ENCODE measurements at places on chromosomes 4 and X. TPM values are rescaled to one million over a fixed set of nuclear protein-coding genes. Genes with fewer than 3 reads are reported as not detected.
A peak's percentile ranks its signal among the peaks of the same experiment; 100 is the strongest.

- no peaks in the 10 kb centered on the region for H3K36me3 ChIP-seq
- no peak for DNase-seq
- H3K4me1 ChIP-seq, result no peaks in the 10 kb centered on the region
- H3K27ac ChIP-seq, result no peak overlapping the region
Observed at GRCh38 chrX:43898406-43899035, 16.3 kb upstream of the MAOB start.

- H3K27ac ChIP-seq, result no peak overlapping the region
- DNase-seq, result no peak
- H3K4me1 ChIP-seq, result no peaks in the 10 kb centered on the region
- H3K4me3 ChIP-seq, result no peak overlapping the region
Observed at GRCh38 chr4:152618971-152619370, 60.8 kb downstream of the TMEM154 start.

GRCh38 chr4:125097729-125098128, 217.0 kb upstream of the FAT4 start:
- peaks cover 7% of the 10 kb centered on the region for H3K4me1 ChIP-seq
- no peak overlapping the region for H3K4me3 ChIP-seq
- no peaks in the 10 kb centered on the region for H3K36me3 ChIP-seq
- no peak for DNase-seq
- H3K27ac ChIP-seq, result no peak overlapping the region

DNA sequence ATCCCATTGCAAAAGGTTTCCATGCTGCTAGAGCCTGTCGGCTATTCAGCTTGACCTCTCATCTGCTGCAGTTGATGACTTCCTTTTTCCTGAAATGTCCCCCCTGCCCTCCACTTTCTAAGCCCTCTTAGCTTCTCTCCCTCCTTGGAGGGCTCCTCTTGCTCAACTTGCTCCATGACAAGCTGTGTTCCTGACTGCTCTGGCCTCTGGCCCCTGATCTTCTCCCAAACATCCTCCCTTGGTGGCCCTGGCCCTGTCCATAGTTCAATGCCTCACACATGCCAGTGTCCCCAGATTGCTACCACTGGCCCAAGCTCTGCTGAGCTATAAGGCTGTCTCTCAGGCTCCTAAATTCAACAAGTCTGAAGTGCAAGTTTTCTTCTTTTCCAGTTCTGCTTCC, 29.6 kb downstream of the RASL11B start:
- H3K27me3 ChIP-seq, result no peaks in the 10 kb centered on the region
- H3K36me3 ChIP-seq, result no peaks in the 10 kb centered on the region
- no peaks in the 10 kb centered on the region for H3K4me1 ChIP-seq
- no peak overlapping the region for H3K4me3 ChIP-seq
- no peak overlapping the region for H3K27ac ChIP-seq

DNA sequence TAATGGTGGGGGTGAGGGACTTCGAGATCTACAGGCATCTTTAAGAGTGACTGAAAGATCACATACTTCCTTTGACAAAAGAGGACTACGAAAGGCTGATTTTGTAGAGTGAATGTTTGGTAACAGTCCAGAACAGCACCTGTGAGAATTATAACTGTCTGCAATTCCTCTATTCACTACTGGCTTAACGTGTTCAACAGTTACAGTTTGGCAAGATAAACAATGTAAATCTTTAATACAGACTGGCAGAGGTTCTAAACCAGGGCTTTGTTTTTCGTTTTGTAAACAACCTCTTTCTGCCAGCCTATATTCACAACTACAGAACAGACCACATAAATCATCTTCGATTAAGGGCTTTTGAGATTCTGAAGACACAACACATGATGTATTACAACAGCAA, 66.9 kb downstream of the NCAPG start:
- no peak overlapping the region for H3K4me3 ChIP-seq
- no peak for DNase-seq
- H3K27me3 ChIP-seq, result no peaks in the 10 kb centered on the region
- H3K36me3 ChIP-seq, result no peaks in the 10 kb centered on the region

DNA sequence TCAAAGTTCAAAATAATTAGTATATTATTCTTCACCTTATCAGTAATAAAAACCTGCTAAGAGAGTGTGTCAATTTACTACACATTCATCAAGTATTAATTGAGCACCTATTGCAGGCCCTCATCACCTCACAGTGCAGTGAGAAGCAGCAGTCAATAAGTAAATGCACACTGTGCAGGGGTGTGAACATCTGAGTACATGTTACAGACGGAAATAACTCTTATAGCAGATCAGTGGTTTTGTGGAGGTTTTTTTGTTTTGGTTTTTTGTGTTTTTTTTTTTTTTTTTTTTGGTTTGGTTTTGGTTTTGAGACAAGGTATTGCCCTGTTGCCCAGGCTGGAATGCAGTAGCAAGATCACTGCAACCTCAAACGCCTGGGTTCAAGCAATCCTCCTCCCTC, 20.3 kb downstream of the KLF3 start:
- no peaks in the 10 kb centered on the region for H3K27me3 ChIP-seq
- H3K27ac ChIP-seq, result no peak overlapping the region
- H3K4me1 ChIP-seq, result peaks cover 8% of the 10 kb centered on the region
- peaks cover 7% of the 10 kb centered on the region for H3K36me3 ChIP-seq

GRCh38 chr4:148778980-148779675, 336.9 kb upstream of the NR3C2 start:
- DNase-seq, result no peak
- H3K27me3 ChIP-seq, result no peaks in the 10 kb centered on the region
- H3K27ac ChIP-seq, result no peak overlapping the region
- H3K4me1 ChIP-seq, result no peaks in the 10 kb centered on the region
- H3K4me3 ChIP-seq, result no peak overlapping the region

DNA sequence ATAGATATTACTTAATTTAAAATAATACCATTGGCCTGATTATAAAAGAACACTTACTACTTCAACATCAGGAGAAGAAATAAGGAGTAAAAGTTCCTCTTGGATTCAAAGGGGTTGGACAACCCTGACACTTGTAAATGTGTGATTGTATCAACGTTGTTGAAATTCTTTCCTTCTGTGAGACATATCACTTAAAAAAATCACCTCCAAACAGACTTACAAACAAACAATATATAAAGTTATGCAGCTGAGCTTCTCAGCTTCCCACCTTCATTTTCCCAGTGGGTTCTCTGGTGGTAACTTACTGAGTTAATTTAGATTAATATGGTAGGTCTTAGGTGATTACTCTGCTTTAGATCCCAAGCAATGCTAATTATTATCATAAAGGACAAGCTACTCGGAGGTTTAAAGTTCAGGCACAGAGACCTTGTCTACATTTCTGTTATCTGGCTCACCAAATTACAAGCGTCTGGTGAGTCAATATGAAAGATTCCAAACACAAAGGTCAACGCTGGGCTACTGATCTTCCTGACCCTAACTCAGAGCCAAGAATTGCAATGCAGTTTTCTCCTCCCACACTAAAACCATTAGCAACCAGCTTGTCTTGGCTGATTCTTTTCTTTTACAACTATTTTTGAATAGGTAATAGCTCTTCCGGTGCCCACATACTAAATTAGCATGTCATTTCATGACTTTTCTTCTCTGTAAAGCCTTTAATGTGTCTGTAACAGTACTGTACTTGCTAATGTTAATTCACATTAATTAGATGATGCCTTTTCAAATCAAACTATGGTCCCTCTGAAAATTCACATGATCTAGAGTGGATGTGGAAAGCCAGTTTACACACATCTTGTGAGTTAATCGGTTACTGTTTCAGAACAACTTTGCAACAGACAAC, 157.6 kb downstream of the RASL11B start:
- no peaks in the 10 kb centered on the region for H3K36me3 ChIP-seq
- DNase-seq, result no peak

- H3K27me3 ChIP-seq, result no peaks in the 10 kb centered on the region
- no peaks in the 10 kb centered on the region for H3K36me3 ChIP-seq
Observed at GRCh38 chrX:114800719-114801118, 216.7 kb downstream of the IL13RA2 start.

DNA sequence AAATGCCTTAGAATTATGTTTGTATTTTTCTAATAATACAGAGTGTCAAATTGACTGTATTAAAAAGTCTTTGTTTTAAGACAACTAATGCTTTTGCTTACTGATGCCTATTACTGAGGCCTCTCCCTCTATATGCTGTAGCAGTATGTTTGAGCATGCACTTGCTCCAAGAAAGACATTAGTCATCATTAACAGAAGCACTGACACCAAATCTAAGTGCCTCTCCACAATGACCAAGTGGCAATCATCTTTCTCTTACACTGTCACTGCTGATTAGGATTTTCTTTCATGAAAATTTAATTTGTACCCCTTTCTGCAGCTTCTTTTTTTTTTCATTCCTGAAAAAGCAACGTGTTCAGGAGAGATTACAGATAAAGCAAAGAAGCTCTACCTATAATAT, 11.1 kb upstream of the MAB21L2 start:
- H3K27ac ChIP-seq, result no peak overlapping the region
- H3K27me3 ChIP-seq, result no peaks in the 10 kb centered on the region
- H3K4me3 ChIP-seq, result no peak overlapping the region
- H3K36me3 ChIP-seq, result no peaks in the 10 kb centered on the region
- H3K4me1 ChIP-seq, result no peaks in the 10 kb centered on the region

DNA sequence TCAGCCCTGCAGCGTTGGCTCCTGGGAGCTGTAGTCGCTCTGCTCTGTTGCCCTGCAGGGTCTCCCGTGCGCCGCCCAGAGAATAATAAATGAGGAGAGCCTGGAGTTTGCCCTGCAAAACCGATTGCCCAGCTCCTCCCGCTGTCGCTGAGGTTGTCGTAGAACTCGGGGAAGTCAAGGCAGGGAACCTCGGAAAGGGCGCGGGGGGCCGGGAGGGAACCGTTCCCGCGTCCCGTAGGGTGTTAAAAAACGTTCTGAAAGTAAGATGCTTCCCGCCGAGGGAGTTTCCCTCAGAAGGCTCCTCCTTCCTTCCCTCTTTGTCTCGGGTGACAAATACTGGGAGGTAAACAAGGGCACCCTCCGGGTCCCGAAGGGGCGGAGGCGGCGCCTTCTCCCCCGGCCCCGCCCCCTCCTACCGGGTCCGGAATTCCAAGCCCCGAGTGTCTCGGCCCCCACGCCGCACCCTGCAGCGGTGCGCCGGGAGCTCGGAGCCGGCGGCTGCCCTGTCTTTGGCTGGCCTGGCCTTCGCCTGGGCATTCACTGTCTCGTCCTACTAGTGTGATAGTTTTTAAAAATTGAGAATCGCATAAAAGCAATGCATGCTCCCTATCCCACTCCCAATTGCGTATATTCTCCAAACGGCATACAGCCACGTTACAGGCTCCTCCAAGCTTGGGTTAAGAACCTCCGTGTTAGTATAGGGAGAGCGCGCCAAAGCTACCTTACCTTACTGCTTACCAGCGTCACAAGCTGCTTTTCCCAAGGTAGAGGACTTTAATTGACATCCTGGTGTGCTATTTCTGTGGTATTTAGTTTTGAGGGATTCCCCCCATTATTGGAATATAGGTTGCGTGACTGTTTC, 964 bp upstream of the HMGB2 start:
- peak overlapping the region; percentile 65 for H3K27ac ChIP-seq
- DNase-seq, result peak; percentile 59
- no peaks in the 10 kb centered on the region for H3K27me3 ChIP-seq
- peak overlapping the region; percentile 93 for H3K4me3 ChIP-seq
- no peaks in the 10 kb centered on the region for H3K36me3 ChIP-seq

DNA sequence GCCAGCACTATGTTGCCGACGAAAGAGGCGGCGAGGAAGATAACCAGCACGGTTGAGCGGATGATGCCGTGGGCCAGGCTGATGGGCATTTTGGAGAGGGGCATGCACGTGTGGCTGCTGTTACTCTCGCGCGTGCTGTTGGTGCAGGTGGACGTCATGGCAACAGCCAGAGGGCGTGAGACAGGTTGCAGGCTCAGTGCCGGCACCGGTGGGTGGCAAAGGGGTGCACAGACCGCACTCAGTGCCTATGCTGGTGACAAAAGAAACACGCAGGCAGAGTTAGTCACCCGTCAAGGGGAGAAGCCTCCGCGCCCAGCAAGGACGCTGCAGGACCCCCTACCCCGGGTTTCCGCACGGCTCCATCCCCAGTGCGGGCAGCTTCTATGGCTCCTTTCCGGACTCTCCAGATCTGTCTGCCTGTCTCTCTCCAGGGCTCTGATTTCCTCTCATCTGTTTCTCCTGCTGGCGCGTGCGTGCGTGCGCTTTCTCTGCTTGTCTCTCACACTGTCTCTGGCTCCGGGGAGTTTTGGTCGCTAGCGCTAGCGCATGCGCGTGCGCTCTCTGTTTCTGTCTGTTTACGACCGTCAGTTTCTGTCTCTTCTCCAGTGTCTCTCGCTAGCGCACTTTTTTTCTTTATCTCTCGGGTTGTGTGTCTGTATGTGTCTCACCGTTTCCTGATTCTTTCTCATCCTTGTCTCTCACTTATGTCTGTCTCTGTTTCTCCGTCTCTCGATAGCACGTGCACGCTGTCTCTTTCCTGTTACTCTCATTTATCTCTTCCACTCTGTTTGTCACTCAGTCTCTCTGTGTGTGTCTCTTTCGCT, 2.1 kb downstream of the GPR101 start:
- H3K27me3 ChIP-seq, result no peaks in the 10 kb centered on the region
- peak; percentile 13 for DNase-seq
- no peaks in the 10 kb centered on the region for H3K36me3 ChIP-seq
- no peak overlapping the region for H3K27ac ChIP-seq
- no peak overlapping the region for H3K4me3 ChIP-seq
- H3K4me1 ChIP-seq, result peaks cover 24% of the 10 kb centered on the region

- no peak for DNase-seq
- H3K27me3 ChIP-seq, result no peaks in the 10 kb centered on the region
- no peaks in the 10 kb centered on the region for H3K4me1 ChIP-seq
- no peak overlapping the region for H3K4me3 ChIP-seq
Observed at GRCh38 chr4:76342191-76342590, 35.7 kb downstream of the STBD1 start.

DNA sequence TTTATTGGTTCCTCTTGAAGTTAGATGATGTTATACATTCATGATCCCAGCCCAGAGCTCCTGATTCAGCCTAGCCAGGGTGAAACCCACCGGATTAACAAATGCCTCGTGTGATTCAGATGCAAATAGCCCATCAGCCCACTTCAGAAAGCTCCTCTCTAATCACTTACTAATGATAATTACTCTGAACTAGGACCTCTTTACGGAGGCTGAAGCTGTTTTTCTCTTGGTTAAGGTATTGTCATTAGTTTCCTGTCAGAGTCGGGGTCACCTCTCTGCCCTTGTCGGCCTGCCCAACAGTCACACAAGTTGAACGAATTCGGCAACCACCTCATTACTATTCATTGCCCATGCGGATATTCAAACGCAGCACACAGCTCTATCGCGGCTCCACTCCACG, 36.6 kb downstream of the ZFP42 start:
- H3K27ac ChIP-seq, result no peak overlapping the region
- H3K27me3 ChIP-seq, result no peaks in the 10 kb centered on the region
- no peaks in the 10 kb centered on the region for H3K4me1 ChIP-seq
- no peak for DNase-seq

DNA sequence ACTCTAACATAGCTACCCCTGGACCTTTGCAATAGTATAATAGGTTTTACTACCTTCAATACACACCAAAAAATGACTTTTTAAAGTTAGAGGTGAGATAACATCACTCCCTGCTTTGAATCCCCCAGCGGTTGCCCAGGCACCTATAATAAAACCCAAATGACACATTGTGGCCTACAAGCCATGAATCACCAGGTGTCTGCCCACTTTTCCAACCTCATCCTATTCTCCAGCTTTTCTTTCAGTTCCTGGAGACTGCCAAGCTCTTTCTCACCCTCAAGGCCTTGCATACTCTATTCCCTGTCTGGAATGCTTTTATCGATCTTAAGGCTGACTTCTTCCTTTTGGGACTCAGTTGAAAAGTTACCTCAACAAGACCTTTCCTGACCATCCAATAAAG, 16.4 kb upstream of the PRSS48 start:
- no peaks in the 10 kb centered on the region for H3K27me3 ChIP-seq
- H3K4me1 ChIP-seq, result no peaks in the 10 kb centered on the region
- no peak for DNase-seq
- no peak overlapping the region for H3K4me3 ChIP-seq
- no peaks in the 10 kb centered on the region for H3K36me3 ChIP-seq

Gene ADH7
- total RNA-seq, result not detected

Gene IL2
- total RNA-seq, result not detected

Gene DUX4
- not detected for total RNA-seq

Gene YIPF6
- total RNA-seq, result 14.0 TPM

Gene GAGE12E
- total RNA-seq, result not detected

Gene TSPAN7
- total RNA-seq, result 8.6 TPM

Gene P2RY4
- 1.3 TPM for total RNA-seq
